Mesenteric fat pad (tissue), 1 donor: ENCODE measurements at places on chromosomes 16 and 17. TPM values are rescaled to one million over a fixed set of nuclear protein-coding genes. Genes with fewer than 3 reads are reported as not detected.

- DNase-seq = no peak
Observed at GRCh38 chr16:11396241-11397048, 51.2 kb downstream of the RMI2 start.

- no peak for DNase-seq
Observed at GRCh38 chr16:86598607-86599565, 20.5 kb downstream of the FOXL1 start.

RCVRN gene
- total RNA-seq = 0.67 TPM

- no peak for DNase-seq
Observed at GRCh38 chr16:12729448-12729847, 74.2 kb downstream of the CPPED1 start.

- peak; percentile 95 for DNase-seq
Observed at GRCh38 chr17:57955183-57955931, at the start of gene CUEDC1. TSS of gene CUEDC1 (minus strand) at chr17:57955412. CDS start at chr17:57885564, 69,848 bp downstream.

PIPOX gene
- total RNA-seq = 1.3 TPM

CD300A gene
- 19.0 TPM for total RNA-seq

LGALS9 gene
- 116 TPM for total RNA-seq

DNA sequence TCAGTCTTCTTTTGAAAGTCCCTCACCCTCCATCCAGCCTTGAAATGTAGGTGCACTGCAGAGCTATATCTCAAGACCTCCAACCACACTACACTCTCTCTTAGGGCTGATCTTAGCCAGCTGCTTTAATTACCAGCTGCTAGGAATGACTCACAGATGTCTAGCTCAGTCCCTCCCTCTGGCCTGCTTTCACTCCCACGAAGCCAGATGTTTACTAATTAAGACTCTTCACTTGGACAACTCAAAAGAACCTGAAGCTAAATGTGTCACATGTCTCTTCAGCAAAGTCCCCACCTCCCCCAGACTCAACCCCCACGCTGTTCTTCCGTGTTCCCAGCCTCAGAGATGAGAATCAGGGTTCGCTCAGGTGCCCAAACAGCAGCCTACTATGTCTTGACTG lies 2.6 kb downstream of the GTF3C1 start:
- no peak for DNase-seq

DNA sequence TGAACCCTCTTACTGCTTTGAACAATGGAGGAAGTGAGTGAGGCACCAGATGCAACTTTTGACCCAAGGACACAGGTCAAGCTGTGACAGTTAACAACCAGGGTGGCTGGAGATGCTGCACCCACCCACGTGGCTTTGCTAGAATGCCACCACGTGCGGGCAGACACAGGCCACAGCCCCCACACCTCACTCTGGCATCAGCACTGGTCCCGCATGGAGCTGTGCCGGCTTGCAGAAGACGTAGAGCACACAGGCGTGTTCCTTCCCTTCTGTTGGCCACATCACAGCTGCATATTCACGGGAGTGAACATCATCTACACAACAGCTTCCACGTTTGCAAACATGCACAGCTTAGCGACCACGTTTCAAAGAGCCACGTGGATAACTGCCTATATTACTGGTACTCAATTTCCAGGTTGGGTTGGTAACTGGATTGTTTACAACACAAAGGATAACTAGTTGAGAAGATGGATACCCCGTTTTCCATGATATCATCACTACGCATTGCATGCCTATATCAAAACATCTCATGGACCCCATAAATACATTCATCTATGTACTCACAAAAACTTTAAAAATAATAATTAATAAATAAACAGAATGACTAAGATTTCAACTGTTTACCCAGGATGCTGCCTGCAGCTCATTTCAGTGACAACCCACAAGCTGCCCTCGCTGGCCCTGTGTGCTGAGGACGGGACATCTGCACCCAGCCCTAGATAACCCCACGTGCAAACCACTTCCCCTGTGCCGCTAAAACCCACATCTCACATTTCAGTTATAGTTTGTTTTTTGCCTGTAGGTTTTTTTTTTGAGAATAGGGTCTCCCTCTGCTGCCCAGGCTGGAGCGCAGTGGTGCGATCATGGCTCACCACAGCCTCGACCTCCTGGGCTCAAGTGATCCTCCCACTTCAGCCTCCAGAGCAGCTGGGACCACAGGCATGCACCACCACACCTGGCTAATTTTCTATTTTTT lies 132.0 kb downstream of the ANKRD11 start:
- DNase-seq = no peak

P3H4 gene
- total RNA-seq = 5.6 TPM

GRCh38 chr17:11284811-11285210 lies 43.8 kb downstream of the SHISA6 start:
- DNase-seq = no peak

DNA sequence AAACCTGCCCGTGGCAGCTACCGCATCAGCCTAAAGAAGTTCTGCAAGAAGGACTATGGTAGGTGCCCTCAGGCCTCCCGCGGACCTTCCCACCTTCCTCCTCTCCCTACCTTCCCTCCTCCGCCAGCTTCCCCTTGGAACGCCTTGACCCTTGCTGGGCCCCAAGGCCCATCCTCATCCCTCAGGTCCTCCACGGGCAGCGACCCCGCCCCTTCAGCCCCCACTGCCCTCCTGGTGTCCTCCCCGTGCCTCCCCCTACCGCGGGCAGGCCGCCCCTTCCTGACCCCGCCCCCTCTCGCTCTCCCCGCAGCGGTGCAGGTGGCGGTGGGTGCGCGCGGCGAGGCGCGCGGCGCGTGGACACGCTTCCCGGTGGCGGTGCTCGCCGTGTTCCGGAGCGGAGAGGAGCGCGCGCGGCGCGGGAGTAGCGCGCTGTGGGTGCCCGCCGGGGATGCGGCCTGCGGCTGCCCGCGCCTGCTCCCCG lies 1.4 kb upstream of the TBC1D24 start:
- no peak for DNase-seq

GRCh38 chr17:82687375-82687861 lies 11.1 kb downstream of the RAB40B start:
- DNase-seq = no peak

- no peak for DNase-seq
Observed at GRCh38 chr16:71883168-71883848, 674 bp downstream of the ZNF821 start.

- no peak for DNase-seq
Observed at GRCh38 chr17:70855401-70856054, 686.2 kb downstream of the KCNJ2 start.

DNA sequence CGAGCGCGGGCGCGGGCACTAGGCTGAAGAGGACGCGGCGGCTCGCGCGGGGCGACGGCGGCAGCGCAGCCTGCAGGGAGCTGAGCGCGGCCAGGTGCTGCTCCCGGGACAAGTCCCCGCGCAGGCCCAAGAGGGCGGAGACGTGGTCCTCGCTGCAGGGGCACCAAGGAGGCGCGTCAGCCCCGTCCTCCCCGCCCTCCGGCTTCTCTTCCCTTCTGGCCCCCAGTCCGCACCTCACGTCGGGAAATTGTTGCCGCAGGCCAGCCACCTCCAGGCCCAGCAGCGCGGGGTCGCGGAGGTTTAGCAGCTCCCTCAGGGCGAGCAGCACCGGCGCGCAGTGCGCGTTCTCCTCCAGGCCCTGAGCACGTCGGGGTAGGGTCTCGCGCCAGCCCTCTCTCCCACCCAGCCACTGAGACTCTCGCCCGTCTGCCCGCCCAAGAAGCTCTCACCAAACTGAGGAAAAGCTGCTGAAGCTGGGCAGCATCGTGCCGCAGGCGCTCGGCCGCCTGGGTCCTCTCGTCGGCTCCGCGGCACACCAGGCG lies 761 bp upstream of the MATCAP1 start:
- no peak for DNase-seq

GRCh38 chr17:80790021-80790765 lies 201.4 kb upstream of the CHMP6 start:
- peak; percentile 53 for DNase-seq

KRT12 gene
- total RNA-seq = not detected

- DNase-seq = no peak
Observed at GRCh38 chr17:50151937-50152547, 1.6 kb upstream of the PPP1R9B start.

DNA sequence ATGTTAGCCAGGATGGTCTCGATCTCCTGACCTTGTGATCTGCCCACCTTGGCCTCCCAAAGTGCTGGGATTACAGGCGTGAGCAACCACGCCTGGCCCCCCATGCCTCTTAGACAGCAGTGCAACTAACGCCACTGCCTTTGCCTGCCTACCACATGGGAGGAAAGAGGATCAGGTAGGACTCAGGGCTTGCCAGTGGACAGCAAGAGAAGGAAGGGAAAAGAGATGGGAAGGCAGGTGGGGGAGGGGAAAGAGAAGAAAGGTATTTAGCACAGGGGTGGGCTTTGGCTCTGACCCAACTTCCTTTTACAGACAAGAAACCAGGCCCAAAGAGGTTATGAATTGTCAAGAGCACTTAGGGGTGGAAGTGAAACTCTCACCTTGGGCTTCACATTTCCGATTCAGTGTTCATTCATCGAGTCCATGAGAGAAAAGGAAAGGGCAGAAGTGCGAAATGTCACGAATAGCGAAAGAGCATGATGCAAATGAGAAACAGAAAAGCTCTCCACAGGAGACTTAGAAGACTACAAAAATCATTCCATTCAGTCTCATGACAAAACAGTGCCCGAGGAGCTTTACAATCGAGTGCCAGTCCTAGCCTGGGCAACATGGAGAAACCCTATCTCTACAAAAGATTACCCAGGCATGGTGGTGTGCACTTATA lies 36.4 kb downstream of the CDK5R1 start:
- no peak for DNase-seq

DNA sequence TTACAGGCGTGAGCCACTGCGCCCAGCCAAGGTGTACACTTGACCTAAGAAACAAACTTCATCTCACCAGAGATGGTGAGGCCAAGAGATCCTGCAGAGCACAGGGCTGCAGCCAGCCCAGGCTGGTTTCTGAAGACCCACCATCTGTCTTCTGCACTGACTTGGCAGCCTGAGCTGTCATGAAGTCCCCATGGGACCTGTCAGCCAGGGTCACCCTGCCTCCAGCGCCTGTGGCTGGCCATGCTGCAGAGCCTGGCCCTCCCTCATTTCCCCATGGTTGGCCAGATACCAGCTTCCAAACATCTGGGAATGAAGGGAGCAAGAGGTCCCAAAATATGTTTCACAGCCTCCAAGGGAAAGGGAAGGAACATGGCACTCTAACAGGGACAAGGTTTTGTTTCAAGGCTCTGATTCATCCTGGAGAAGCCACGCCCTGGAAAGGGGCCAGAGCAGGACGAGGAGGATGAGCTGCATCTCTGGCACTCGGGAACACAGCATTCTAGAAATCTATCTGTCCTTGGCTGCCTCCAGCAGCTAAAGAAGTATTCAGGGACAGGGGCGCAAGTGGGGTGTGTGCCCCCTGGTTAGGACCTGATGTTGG lies 45.3 kb downstream of the DDX19A start:
- no peak for DNase-seq

KRT36 gene
- not detected for total RNA-seq

DNA sequence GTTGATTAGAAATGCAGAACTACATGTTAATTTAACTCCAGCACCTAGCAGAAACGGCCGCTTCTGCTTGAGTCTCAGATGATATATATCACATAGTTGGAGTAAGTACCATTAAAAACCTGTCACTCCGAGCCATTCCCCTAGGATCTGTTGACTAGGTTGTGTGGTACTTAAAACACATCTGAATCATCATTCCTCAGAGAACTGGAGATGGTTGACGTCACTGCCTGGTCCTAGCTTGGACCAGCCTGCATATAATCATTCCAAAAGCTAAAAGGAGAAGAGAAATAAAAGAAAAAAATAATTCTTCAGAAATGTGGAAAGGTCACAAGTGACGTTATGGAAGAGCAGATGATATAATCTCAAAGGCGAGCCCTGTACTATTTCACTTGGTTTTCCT lies 31.3 kb upstream of the RASL10B start:
- no peak for DNase-seq

SOST gene
- total RNA-seq = not detected

DNA sequence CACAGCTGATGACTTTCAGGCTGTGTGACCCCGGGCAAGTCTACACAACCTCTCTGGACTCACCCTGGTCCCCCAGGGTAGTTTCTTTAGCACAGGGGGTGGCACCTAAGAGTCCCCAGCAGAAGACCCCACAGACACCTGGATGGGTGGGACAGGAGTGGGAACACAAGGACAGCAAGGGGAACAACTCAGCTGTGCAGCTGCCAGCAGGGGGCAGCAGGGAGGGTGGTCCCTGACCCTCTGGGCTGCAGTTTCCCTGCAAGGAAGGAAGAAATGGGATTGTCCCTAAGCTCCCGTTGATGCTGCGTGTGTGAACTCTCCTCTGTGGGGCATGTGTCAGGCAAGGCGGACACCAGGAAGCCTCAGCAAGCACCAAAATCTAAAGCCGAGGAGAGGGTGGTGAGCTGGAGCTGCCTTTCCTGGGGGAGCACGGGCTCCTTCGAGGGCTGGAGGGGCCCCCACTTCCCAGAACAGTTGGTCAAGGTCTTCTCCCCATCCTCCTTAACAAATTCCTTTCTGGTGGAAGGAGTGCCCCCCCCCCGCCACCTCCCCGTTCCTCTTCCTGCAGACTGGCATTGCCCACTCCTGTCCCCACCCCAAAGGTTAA lies 24.1 kb upstream of the CDH5 start:
- DNase-seq = no peak

DNA sequence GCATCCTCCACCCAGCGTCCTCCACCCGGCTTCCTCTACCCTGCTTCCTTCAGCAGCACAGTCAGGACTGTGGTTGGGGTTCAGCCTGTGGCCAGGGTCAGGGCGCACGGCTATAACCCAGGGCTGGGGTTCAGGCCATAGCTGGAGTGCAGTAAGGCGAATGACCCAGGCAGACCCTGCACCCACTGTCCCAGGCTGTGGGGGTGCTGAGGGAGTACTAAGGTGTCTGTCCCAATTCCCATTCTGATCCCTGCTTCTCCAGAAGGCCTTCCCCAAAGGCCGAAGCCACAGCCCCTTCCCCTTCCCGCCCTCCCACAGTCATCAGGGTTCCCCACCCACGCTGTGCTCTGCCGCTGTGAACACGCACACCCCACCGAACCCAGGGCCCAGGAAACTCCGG lies 12.4 kb downstream of the EMC6 start:
- no peak for DNase-seq

- no peak for DNase-seq
Observed at GRCh38 chr16:28876973-28877654, 1.2 kb upstream of the ATP2A1 start.

APPBP2 gene
- total RNA-seq = 45.8 TPM

AGRP gene
- total RNA-seq = not detected

DNA sequence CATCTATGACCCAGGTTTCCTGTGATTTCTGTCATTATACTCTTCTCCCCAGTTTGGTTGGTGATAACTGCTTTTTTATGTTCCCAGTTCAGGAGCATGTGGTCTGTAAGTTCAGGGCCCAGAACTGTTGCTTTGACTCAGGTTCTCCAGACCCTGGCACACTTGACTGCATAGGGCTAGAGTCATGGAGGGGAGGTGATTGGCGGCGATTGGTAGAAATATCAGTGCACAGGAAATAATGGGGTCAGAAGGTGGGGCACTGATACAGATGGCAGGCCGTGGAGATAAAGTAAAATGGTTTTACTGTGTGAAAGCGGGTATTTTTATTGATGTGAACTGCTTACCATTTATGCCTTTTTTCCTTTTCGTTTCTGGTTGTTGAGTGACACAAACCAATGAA lies 28.7 kb downstream of the TAC4 start:
- no peak for DNase-seq

GRCh38 chr17:5665164-5665563 lies 80.9 kb upstream of the NLRP1 start:
- DNase-seq = peak; percentile 72
